Femur (tissue), 1 donor: ENCODE measurements at places on chromosomes 7 and 10.

GRCh38 chr10:86648704-86649427 lies 5.5 kb upstream of the OPN4 start:
- peak; percentile 81 for DNase-seq

DNA sequence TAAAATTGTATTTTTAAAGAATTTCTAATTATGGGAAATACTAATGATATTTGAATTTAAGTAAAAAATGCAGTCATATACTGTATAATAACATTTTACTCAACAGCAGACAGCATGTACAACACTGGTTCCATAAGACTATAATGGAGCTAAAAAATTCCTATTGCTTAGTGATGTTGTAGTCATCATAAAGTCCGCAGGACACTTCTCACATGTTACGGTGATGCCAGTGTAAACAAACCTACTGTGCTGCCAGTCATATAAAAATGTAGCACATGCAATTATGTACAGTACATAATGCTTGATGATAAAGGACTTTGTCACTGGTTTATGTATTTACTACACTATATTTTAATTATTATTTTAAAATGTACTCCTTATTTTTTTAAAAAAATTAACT lies 629.3 kb downstream of the IPMK start:
- DNase-seq = no peak

DNA sequence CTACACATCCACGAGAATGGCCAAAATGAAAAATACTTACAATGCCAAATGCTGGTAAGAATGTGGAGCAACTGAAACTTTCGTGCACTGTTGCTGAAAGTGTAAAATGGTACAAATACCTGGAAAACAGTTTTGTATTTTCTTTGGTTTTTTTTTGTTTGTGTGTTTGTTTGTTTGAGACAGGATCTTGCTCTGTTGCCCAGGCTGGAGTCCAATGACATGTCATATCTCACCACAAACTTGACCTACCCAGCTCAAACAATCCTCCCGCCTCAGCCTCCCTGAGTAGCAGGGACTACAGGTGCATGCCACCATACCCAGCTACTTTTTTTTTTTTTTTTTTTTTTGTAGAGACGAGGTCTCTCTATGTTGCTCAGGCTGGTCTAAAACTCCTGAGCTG lies 35.6 kb upstream of the CAV2 start:
- DNase-seq = no peak

GRCh38 chr10:99977916-99978315 lies 31.8 kb downstream of the DNMBP start:
- no peak for DNase-seq

DNA sequence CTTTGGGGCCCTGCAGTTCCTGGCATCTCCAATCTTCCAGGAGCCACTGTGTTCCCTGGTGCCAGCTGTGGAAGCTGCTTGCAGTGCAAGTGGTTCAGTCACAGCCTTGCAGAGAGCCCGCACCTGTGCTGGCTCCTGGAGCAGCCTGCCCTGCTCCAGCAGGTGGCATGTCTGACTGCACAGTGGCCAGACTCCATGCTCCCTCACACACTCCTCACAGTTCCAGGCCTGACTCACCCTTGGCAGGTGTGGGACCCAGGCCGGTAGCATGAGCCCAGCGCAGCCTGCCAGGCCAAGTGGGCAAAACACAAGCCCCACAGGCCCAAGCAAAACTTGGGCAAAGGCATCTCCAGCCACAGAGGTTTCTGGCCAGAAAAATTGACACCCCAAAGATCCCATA lies 33.6 kb upstream of the RELN start:
- DNase-seq = no peak

- DNase-seq = peak; percentile 20
These were observed 15.1 kb downstream of the FAM53B start for GRCh38 chr10:124728830-124729661.

DNA sequence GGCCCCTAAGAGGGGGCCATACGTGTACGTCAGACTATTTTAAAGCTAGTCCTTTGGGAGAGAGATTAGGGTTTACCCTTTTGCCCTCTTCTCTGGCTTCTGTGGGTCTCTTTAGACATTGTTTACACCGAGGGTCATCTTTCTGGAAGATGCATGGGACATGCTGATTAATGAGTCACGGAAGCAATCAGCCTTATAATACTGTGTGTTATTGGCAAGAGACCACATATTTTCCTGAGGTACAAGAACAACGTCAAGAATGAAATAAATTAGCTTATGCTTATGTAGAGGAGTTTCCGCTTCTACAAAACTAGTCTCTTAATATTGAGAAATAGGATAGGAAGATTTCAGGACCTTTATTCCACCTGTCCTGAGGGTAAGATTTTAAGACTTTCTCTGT lies 327.7 kb downstream of the BBS9 start:
- DNase-seq = no peak

DNA sequence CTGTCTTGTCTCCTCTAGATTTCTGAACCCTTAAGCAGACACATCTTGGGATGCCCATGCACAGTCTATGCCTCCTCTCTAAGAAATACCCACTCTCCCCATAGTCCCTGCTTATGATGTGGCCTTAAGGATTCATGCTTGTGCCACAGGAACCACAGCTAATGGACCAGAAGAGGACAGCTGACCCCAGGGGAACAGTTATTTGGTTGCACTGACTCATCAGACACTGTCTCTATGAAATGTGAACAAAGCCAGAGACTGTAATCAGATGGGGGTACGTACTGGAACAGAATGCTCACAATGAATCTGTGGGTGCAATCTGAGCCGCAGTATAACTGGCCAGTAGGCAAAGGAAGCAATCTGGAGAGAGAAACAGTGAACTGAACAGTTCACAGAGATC lies 121.9 kb downstream of the USP6NL start:
- no peak for DNase-seq

GRCh38 chr7:111180338-111180737 lies 89.4 kb downstream of the LRRN3 start:
- no peak for DNase-seq

GRCh38 chr7:151565541-151565940 lies 45.8 kb upstream of the RHEB start:
- DNase-seq = no peak

DNA sequence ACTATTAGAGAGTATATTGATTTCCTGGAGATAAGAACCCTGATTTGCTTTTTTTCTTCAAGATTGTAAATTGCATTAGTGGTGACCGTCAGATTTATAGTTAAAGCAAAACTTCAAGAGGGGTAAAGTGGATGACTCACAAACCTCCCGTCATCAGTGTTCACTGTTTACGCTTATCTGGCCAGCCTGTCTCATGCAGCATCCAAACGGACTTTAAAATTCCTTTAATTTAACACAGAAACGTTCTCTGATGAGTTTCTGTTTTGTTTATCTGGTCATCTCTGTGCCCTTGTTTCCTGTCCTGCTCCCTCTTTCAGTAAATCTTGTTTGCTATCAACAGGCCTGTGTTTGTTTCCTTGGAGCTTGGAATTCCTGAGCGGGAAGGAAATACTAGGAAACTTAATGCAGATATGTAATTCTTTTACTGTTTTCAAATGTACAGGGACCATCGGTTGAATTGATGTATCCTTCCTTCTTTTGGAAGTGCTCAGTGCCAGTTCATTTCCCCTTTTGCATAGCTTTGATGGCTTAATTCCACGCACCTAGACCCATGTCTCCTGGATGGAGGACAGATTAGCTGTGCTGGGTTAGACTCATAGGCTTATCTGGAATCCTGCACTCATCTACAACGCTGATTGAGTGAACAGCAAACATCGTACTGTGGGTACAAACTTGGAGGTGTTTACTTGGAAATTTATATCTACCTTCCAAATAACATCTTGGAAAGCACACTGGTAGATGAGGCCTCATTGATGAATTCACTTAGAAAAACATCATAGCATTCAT lies 21.3 kb downstream of the PTPRE start:
- no peak for DNase-seq

GRCh38 chr10:113329121-113329596 lies 223.7 kb upstream of the HABP2 start:
- DNase-seq = no peak

DNA sequence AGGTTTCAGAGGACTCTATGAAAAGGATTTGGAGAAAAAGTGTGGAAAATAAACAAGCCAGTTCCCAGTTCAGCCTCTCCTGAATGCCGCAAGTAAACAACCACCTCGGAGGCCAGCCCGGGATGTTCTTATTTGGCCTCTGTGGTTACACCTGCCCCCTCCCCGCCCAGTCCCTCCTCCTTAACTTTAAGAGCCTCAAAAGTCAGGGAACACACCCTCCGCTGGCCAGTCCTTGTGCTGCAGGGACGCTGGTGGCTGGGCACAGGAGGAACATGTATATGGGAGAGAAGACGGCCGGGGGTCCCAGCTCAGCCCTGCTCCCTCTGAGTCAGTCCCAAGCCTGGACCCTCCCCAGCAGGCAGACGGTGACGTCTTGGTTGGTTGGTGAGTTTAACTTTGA lies 6.1 kb downstream of the CHST3 start:
- DNase-seq = peak; percentile 60

DNA sequence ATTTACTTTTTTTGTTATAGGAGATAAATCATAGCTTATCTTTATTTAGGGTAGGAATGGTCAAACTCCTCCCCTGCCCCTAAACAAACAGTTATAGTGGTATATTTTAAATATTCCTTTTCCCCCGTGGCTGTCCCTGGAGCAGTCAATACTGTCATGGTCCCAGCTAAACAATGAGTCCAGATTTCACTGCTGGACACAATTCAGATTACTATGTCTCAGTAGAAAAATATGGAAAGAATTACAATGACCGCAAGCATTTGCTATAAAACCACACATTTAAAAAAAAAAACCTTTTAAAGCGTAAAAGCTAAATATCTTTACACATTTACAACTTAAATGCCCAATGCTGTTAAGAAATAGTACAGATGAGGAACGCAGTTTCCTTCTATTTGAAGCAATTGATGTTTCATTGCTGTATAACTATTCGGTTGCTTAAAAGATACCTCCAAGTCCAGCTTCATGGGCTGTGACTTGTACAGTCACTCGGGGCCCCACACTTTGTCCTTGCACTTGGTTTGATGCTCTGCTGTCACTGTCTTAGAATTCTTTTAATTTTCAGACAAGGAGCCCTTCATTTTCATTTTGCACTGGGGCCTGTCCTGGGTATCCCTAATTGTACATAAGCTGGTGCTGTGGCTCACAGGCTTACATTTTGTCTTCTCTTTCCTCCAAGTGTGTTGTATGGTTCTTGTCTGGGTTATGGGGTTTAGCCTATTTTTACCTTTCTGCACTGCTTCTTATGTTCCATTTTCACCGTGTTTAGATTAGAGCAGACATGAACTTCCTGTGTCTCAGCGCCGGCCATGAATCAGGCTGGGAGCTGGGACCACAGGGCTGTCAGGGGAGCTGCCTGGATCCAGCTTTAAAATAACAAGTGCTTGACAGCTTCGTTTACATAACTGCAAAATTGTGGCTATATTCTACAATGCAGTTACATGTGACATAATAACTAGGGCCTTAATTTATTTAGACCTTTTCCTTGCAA lies 530.2 kb upstream of the FZD8 start:
- DNase-seq = peak; percentile 66

DNA sequence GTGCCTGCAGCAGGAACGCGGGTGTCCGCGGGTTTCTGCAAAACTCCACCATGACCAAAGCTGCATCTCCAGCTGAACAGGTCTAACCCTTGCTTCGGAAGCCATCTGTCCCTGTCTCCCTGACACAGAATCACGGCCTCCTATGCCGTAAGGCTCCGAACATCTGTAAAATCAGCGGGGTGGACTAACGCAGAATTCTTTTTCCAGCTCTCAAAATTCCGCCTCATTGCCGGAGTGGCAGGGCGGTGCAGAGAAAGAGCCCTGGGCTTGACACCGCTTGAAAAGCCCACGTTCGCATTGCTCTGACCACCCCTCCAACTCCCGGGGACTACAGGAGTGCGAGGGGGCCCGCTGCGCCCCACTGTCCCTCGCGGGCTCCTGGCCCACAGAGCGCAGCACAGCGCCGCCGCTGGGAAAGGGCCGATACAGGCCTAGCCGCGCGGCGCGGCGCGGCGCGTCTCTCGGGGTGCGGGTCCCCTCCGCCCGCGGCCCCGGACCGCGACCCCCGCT lies 409 bp downstream of the DNMBP start:
- DNase-seq = no peak

DNA sequence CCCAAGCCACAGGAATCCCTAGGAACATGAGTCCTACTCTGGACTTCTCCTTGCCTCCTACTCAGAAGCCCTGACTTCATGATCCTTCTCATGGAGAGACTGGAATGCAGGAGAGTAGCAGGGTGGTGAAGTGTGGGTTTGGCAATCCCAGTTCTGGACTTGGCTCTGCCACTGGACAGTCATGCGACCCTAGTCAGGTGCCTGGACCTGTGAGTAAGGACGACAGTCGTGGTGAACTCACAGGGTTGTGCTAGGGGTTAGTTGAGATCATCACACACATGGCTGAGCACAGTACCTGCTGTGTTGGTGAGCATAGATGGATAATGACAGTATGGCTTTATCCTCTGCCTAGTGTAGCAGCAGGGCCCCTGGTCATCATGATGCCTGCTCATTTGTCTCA lies 117.9 kb downstream of the LRRC18 start:
- DNase-seq = peak; percentile 5

- no peak for DNase-seq
These were observed 87.9 kb upstream of the PLXDC2 start for GRCh38 chr10:19728376-19728775.

DNA sequence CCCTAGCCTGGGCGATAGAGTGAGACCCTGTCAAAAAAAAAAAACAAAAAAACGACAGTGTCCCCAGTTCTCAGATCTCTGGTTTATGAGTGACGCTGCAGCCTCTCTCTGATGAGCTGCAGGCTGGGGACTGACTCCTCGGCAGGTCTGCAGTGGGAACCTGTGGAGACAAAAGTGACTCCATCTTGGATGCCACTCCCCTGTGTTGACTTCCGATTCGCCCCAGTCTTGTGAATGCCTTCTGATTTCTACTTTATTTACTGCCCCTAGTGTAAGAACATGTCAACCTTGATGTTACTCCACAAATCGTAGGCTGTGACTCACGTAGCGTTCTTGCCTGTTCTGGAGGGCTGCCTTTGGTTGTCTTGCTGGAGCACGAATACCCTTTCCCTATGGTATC lies 6.2 kb downstream of the TACR2 start:
- no peak for DNase-seq
